ENCODE measurements at places on chromosomes 7 and 10.

GRCh38 chr10:30215141-30215540 lies 133.9 kb downstream of the MTPAP start:
- no peak for DNase-seq

GRCh38 chr7:30148951-30149459 lies 14.2 kb downstream of the MTURN start:
- DNase-seq = no peak

DNA sequence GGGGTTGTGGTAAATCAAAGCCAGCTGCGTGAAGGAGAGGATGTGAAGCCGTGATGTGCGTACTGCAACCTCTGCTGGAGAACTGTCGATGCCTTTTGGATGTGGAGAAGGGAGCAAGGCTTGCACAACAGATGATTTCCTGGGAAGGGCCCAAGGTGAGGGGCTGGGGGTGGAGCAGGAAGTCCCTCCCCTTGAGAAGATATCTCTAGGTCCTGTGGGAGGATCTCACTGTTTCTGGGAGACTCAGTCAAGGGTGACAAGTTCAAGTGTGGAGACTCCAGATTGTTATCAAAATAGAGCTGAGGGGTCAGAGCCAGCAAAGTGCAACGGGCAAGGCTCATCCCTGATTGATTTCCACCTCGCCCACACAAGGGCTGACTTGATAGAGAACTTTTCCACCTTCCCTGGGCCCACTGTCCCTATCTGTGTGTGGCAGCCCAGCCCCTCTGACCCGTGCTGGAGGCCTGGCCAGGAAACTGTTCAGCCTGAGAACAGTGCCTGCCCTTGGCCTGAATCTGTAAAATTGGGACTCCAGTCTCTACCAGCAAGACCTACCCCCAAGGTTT lies 55.0 kb downstream of the COL13A1 start:
- DNase-seq = no peak

DNA sequence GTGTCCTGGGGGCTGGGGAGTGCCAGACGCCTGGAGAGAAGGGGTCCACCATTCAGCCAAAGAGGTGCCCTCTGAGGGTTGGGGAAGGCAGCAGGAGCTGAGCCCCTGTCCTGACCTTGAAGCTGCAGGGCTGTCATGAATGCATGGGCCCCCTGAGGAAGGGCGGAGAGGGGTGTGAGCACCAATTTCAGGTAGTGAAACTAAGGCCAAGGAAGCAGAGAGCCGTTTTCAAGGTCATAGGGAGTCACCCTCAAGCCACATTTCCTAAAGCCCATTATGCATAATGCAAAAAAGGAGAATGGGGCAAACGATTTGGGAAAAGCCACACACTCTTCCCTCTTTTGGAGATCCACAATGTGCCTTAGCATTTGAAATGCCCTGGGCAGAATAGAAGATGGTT lies 37.2 kb downstream of the FIGNL1 start:
- DNase-seq = no peak

GRCh38 chr7:16606704-16607103 lies 38.9 kb downstream of the ANKMY2 start:
- DNase-seq = no peak

DNA sequence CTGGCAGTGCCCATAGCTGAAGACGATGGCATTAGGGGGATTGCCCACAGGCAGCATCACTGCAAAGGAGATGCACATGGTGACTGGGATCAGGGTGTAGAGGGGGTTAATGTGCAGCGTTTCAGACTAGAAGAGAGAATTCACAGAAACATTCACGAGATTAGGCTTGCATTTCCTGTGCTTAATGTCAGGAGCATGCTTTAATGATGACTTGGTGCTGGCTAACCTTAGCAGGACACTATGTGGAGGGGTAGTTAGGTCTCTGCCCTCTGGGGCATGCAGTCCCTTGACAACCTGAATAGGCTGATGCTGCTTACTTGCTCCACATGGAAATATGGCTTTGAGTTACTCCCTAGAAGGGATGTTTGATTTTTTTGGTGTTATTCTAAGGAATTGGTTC lies 21.8 kb downstream of the STMP1 start:
- no peak for DNase-seq

- no peak for DNase-seq
Observed at GRCh38 chr7:159119026-159119741, 25.5 kb downstream of the VIPR2 start.

DNA sequence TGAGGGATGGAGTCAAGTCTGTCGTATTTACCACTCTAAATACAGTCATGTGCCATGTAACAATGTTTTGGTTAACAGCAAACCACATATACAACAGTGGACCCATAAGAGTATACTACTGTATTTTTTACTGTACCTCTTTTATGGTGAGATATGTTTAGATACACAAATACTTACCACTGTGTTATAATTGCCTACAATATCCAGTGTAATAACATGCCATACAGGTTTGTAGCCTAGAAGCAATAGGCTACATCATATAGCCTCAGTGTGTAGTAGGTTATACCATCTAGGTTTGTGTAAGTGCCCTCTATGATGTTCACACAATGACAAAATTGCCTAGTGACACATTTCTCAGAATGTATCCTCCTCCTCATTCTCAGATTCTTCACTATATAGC lies 110.4 kb downstream of the FAM107B start:
- no peak for DNase-seq

GRCh38 chr10:100163704-100164621 lies 21.9 kb downstream of the ERLIN1 start:
- DNase-seq = no peak

GRCh38 chr7:107441581-107442422 lies 28.1 kb upstream of the GPR22 start:
- DNase-seq = no peak

DNA sequence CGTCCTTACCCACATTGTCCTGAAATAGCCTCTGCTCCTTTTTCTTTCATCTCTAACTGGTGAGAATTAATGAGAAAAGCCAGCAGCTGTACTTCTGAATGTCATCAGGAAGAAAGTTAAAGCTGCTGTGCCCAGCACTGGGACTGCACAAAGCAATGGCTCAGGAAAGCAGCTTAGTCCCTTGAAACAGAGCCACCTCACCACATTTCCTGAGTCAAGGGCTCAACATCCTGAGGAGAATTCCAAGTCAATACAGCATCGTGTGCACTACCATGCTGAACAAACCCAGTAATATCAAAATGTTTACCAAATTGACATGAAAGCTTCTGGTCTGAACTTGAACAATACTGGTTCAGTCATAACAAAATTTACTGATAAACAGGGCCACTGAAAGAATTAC lies 140.1 kb downstream of the KMT2E start:
- DNase-seq = no peak
